Stimulated activated CD8-positive, alpha-beta memory T cell treated with anti-CD3 and anti-CD28 coated beads, Interleukin-15, amount 100 ng/mL, for 4 hours (primary cell): ENCODE measurements at places on chromosomes 6 and 20.

DNA sequence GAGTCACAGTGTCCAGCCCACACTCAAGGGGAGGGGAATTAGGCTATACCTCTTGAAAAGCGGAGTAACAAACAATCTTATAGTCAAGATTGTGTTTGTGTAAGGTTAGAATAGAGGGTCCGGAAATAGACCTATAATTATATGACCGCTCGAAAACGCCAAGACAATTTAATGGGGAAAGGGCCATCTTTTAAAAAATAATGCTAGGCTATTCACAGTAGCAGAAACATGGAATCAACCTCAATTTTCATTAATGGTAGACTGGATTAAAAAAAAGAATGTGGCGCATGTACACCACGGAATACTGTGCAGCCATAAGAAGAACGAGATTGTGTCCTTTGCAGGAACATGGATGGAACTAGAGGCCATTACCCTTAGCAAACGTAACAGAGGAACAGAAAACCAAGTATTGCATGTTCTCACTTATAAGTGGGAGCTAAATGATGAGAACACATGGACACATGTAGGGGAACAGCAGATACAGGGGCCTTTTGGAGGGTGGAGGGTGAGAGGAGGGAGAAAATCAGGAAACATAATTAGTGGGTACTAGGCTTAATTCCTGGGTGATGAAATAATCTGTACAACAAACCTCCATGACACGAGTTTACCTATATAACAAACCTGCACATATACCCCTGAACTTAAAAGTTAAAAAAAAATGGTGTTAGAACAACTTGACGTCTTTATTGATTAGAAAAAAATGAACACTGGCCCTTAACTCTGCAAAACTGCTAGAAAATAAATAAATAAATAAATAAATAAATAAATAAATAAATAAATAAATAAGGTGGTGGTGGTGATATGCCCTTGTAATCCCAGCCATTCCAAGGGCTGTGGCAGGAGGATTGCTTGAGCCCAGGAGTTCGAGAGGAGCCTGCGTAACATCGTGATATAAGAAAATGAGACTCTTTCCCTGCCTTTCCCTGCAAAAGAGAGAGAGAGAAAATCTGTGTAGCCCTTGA is 30.3 kb downstream of the TOP1 start:
- no peak for DNase-seq

DNA sequence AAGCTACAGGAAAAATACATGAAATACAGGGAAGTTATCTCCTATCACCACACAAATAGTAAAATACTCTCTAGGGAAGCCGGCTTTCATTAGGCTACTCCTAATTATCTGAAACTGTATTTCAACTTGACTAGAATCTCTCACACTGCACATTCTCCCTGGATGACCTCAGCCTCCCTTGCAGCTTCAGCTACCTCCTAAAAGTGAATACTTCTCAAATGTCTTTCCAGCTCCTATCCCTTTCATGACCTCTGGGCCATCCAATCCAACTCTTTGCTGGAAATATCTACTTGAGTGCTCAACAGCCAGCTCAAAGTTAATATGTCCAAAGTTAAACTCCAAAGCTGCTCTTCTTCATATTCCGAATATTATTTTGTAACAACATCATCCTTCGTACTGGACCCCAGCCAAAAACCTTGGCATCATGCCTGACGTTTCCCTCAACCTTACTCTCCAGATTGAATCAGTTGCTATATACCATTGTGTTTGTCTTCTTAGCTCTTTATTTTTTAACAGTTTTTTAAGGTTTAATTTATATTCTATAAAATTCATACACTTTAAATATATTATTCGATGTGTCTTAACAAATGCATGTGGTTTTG is 29.4 kb upstream of the KIF6 start:
- no peak for DNase-seq

GRCh38 chr20:17445543-17445942 is 85.6 kb downstream of the BFSP1 start:
- DNase-seq, result no peak

DNA sequence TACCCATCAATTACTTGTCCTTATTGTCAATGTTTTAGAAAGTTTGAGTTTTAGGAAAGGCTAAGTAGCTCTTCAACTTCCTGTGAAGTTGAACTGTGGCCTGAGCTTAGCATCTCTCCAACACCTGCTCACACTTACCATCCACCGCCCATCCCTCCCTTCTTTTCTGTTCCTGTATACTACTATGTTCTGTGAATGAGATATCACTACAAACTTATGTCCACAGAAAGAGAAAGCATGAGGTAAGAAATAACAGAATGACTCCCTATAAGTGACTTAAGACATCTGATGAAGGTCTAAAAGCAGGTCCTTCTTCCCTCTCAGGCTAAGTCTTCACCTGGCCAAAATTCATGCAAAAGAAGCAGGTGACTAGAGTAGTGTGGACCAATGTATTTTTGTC is 246.3 kb upstream of the PREP start:
- DNase-seq, result no peak

- DNase-seq, result no peak
Observed at GRCh38 chr6:34338811-34339210, 53.7 kb downstream of the NUDT3 start.

DNA sequence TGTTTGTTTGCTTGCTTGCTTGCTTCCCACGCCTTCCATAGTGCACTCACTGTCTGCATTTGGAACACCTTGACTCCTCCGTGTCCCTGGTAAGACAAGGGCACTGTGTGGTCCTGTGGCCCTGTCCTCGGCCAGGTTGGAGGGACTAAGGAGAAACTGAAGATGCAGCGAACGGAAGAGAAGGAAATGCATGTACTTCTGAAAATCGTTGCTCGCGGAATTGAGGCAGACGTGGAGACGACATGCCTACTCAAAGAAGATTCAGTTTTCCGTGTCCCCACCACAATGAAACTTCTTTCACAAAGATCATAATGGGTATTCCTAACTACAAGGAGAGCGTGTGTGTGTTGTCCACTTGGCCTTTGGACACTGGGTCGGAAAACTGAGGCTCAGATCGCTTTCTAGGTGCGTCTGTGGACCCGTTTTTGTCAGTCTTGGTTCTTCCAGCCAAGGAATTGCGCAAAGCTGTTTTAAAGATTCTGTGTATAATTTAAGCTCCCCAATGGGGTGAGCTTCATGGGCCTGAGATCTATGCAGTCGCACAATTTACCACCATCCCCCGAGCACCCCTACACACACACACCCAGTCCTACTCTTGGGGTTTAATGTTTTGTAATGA is 120.4 kb upstream of the ZNF184 start:
- no peak for DNase-seq

- no peak for DNase-seq
Observed at GRCh38 chr6:112920994-112921393, 573.9 kb downstream of the RFPL4B start.

DNA sequence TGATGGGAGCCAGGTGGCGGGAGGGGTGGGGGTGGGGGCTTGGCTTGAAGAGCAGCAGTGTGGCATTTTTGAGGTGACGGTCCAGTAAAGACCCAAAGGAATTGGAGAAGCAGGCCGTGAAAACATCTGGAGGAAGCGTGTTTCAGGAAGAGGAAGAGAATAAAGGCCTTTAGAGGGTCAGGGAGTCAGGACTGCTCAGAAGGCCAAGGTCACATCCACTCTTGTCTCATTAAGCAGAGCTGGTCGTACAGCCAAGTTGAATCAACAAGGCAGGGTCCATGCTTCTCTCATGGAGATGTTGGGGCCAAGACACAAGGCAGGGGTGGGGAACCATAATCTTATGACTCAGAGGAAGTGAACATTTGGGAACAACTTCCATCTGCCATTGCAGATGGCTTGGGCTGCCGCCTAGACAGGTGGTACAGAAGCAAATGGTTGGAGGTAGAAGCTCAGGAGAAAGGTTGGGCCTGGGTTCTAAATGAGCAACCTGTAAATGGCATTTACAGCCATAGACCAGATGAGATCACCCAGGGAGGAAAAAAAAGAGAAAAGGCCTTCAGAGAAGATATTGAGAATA is 179.6 kb downstream of the TTLL2 start:
- DNase-seq, result no peak
